ENCODE measurements at places on chromosomes 7 and 10. TPM values are rescaled to one million over a fixed set of nuclear protein-coding genes. Genes with fewer than 3 reads are reported as not detected.

GRCh38 chr7:114070246-114070645, 151.4 kb upstream of the PPP1R3A start:
- DNase-seq = no peak

DNA sequence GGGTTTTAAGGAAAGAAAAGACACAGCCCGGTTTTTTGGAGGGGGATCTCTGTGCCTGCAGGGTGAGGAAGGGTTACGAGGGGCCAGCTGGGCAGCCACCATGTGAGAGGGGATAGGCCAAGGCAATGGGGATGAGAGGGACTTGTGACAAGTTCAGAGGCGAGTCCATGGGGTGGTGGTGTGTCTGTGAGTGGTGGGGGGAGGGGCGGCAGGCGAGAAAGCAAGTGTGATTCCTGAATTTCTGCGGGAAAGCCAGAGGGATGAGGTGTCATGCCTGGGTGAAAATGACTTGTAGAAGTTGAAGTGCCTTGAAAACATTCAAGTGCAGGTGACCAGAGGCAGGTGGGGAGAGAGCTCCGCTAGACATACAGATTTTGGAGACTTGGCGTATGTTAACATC, 61.0 kb upstream of the RNF32 start:
- no peak for DNase-seq

The SLC26A3 gene
- not detected for polyA plus RNA-seq

DNA sequence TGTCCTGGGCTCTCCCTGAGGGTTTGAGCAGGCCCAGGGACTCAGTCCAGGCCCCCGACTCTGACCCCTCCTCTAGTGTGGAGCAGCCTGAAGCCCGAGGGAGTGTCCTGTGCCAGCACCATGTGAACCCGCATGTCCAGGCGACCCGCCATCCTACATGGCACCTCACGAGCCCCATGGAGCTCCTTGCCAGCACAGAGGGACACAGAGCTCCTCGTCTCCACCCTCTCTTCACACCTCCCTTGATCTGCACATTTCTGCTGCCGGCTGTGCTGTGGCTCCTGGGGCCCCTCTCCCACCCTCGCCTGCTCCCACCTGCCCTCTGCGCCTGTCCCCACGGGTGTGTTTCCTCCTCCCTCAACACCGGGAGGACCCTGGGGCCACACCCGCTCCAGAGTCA, 103.5 kb downstream of the ADARB2 start:
- no peak for DNase-seq

DNA sequence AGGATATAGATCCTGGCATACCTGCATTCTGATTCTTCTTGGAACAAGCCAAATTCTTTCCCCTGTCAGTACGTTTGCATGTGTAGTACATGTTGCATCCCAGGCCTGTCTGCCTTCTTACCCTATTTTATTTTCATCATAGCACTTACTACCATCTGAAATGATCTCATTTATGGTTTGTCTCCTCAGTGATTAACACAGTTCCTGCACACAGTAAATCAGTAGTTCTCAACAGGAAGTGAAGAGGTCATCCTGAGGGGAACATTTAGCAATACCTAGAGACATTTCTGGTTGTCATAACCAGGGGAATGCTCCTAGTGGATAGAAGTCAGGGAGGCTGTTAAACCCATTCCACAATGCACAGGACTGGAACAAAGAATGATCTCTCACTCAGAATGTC, 38.2 kb upstream of the SLC26A4 start:
- no peak for DNase-seq

DNA sequence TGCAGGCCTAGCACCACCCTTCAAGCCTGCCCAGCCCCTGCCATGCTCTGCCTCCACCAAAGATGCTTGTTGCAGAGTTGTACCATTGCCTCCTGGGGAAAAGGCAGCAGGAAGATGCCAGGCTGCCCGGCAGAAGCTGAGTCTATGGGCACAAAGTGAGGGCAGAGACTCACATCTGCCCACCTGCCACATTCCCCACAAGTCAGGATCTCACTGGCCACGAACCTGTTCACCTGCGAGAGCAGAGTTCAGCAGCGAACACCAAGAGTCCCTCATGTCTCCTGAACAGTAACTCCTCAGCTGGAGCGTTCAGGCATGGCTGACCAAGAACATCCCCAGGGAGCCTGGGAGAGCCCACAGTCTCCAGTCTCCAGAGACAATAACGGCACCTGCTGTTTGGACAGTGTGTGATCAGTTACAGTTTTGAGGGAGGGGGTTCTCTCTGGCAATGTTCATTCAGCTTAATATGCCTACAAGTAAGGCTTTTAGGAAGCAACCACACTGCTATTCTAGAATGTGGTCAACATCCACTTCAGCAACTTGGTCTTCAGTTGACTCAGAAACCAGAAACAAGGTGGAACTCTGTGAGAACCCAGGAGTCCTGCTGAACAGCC, 78.5 kb downstream of the GRID1 start:
- DNase-seq = no peak

The TRIM74 gene
- polyA plus RNA-seq = 1.5 TPM

- DNase-seq = no peak
Measured at GRCh38 chr10:20976891-20977290, 79.8 kb upstream of the NEBL start.

The CRYGN gene
- not detected for polyA plus RNA-seq

The TACC2 gene
- polyA plus RNA-seq = 122 TPM

DNA sequence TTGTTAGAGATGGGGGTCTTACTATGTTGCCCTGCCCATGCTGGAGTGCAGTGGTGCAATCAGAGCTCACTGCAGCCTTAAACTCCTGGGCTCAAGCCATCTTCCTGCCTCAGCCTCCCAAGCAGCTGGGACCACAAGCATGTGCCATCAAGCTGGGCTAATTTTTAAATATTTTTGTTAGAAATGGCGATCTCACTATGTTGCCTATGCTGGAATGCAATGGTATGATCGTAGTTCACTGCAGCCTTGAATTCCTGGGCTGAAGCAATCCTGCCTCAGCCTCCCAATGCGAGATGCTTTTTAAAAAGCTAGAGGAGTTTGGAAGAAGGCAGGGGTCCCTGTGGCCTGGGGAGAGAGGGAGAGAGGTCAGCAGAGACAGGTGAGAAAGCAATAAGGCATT, 600.1 kb upstream of the AUTS2 start:
- DNase-seq = no peak

GRCh38 chr10:8460626-8461025, 406.1 kb downstream of the GATA3 start:
- no peak for DNase-seq

The UTF1 gene
- not detected for polyA plus RNA-seq

DNA sequence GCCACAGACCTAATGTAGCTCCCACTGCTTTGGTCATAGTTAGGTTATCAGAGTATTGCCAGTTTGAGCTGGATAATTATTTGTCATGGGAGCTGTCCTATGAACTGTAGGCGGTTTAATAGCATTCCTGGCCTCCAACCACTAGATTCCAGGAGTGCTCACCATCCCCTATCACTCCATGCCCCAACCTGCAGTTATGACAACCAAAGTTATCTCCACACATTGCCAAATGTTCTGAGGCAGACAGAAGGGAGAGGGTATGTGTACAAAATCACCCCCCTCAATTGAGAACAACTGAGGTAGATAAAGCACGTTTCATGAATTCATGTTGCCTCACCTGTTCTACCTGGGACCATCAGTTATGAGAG, 119.0 kb upstream of the CACUL1 start:
- DNase-seq = no peak

DNA sequence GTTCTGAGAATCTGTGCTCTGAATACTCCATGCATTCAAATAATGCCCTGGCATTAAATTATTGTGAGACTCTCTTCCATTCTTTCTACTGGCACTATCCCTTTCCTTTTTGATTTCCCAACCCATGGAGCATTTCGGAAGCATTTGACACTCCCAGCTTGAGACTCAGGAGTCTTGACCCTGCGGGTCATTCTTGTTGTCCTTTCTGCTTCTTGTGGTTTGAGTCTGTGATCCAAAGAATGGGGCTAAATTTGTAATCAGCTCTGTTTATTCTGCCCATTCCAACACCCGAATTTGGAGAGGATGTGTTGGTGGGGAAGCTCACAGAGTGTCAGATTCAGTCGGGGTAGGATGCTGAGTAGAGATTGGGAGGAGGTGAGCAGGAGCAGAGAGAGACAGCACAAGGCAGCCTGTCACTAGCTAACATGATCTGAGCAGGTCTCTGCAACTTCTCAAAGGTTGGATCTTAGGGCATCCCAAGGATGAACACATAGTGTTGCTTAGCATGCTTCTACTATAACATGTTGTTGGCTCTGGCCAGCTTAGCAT, 80.4 kb upstream of the BMPER start:
- no peak for DNase-seq

- no peak for DNase-seq
Measured at GRCh38 chr7:2042650-2043049, 190.1 kb downstream of the MAD1L1 start.

- DNase-seq = no peak
Measured at GRCh38 chr7:107692501-107692900, 31.9 kb downstream of the SLC26A4 start.

The CLRN3 gene
- polyA plus RNA-seq = not detected

The LMBR1 gene
- polyA plus RNA-seq = 31.7 TPM

GRCh38 chr7:42152329-42153205, 84.4 kb downstream of the GLI3 start:
- DNase-seq = no peak

The NKX1-2 gene
- not detected for polyA plus RNA-seq

- no peak for DNase-seq
Measured at GRCh38 chr7:134710854-134711624, 64.4 kb downstream of the BPGM start.

DNA sequence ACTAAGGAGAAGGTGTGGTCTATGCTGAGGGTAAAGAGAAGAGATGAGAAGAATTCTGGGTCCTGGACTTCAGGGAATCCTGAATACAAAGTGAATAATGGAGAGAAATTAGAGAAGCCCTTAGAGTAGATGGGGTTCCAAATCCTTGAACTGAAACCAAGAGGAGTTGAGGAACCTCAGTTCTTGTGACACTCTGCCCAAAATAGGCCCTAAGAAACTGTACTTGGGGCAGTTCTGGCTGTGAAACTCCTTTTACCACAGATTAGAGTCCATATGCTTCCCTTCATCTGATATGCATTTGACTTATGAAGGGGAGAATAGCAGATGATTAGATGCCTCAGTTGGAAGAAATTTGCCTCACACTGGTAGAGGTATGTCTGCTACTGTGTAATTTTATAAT, 19.0 kb downstream of the TES start:
- DNase-seq = no peak

DNA sequence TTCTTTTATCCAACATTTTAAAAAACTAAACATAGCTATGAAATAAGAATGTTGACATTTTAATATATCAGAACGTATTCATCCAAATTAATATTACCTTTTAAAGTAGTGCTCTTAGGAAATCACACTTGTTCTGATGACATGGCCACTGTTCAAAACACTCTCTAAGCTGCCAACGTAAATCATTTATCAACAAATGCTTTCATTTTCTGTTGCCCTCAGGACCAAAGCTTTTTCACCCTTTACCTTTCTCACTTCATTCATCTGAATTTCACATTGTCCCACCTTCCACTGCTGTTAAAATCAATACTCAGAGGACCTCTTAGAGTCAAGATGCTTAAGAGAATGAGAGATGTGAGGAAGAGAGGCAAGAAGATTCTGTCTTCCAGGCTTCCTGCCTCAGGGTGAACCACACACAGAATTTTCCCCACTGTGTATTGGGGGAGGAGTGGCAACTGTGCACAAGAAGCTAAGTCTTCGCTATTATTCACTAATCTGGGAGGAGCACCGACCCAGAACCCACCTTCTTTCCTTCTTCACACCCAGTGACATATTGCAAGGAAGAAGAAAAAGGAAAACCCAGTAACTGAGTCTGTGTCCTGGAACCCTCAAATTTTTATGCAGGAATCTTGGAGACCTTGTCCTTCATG, 21.0 kb downstream of the HIBADH start:
- DNase-seq = no peak

The TMEM130 gene
- polyA plus RNA-seq = 3.9 TPM

DNA sequence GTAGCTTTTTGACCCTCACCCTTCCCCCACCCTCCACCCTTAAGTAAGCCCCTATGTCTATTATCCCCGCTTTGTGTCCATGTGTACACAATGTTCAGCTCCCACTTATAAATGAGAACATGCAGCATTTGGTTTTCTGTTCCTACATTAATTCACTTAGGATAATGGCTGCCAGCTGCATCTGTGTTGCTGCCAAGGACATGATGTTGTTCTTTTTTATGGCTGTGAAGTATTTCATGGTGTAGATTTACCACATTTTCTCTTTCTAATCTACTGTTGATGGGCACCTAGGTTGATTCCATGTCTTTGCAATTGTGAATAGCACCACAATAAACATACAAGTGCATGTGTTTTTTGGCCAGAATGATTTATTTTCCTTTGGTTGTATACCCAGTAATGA, 232.2 kb downstream of the CACNA2D1 start:
- DNase-seq = no peak

The MYPN gene
- polyA plus RNA-seq = 93.8 TPM

- DNase-seq = no peak
Measured at GRCh38 chr7:88431882-88432281, 125.2 kb upstream of the STEAP4 start.

The H2BK1 gene
- not detected for polyA plus RNA-seq

DNA sequence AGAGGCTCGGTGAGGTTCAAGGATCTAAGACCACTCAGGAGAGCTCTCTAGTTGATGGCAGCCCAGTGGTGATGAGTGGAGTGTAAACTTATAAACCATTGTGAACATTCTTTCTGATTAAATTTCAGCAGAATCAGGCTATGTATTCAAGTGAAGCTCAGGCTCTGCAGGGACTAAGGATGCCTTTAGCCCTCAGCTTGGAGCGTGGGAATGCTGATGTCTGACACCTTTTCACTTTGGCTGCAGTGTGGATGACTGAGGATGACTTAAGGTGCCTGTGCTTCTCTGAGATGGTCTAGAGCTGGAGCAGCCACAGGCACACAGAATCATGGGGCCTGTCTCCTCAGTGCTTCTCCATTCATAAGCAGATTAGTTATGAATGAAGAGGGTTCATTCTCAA, 150.4 kb downstream of the SORCS3 start:
- no peak for DNase-seq

The DPYSL4 gene
- 1.3 TPM for polyA plus RNA-seq

GRCh38 chr7:151104411-151105235, 18.3 kb downstream of the AGAP3 start:
- DNase-seq = no peak

DNA sequence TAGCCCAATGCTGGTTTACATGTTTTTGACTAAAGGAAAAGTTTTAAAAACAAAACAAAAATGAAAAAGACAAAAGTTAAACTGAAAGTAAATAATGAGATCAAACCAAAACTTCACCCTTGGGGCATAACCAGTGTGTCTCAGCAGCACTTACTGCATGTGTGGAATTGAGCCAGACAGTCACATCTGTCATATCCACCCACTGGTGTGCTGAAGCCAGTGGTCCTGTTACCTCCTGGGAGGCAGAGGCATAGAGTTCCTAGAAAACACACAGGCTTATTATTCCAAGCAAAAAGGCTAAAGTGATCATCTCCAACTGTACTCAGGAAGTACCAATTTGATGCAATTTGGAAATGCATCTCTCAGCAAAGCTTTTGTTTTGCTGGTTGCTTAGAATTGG, 40.4 kb downstream of the ASAH2 start:
- DNase-seq = no peak
